Muscle of leg (tissue), 16 donors: ENCODE measurements at places on chromosomes 2 and 18.
A peak's percentile ranks its signal among the peaks of the same experiment; 100 is the strongest.

GRCh38 chr2:112189001-112189556 lies 50.9 kb downstream of the FBLN7 start:
- DNase-seq = no peak

- no peak for DNase-seq
Observed at GRCh38 chr2:217071416-217071815, 211.6 kb upstream of the TNP1 start.

DNA sequence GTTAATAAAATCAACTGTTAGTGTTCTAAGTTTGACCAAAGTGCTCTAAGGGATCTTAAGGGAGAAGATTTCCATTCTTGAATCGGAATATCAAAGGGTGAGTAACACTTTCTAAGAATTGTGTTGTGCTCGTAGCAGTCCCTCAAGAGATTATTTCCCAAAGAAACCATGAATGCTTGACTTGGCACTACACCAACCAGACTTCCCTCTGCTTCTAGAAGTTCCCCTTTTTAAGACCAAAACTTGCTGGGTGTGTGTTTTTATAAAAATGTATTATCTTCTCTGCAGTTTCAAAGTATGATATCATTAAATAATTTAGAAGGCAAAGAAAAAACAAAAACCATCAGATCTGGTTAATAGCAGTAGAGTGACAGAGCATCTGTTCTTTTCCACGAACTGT lies 522.0 kb upstream of the FAM98A start:
- peak; percentile 15 for DNase-seq

DNA sequence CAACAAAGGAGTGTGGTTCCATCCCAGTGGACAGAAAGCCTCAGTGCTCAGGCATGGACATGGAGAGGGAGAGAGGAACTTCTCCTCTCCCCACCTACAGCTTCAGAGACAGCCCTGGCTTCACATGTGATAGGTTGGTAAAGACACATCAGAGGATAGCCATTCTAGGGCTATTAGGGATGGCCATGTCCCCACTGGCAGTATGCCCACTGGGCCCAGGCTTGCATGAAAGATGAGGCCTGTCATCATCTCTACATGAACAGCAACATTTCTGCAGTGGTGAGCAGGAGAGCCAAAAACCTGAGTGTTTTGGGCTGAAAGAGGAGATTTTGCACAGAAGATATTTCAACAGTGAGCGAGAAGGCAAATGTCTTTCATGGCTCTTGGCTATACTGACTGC lies 517.2 kb downstream of the NR4A2 start:
- no peak for DNase-seq

DNA sequence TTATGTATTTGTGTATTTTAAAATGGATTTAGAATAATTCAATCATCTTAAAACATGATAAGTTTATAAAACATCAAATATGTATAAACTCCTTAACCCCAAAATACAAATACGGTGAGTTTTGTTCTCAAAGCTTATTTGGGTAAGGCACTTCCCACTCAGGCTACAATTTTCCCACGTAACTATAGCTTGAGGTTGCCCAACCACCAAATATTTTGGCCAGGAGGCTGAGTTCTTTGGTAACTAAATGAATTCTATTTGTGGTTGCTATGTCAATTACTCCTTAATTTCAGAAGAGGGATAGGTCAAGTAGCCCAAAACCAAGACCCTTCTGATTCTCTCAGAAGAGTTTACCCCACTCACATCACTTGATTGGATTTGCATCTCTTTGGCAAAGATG lies 70.4 kb downstream of the MYL12B start:
- DNase-seq = no peak

DNA sequence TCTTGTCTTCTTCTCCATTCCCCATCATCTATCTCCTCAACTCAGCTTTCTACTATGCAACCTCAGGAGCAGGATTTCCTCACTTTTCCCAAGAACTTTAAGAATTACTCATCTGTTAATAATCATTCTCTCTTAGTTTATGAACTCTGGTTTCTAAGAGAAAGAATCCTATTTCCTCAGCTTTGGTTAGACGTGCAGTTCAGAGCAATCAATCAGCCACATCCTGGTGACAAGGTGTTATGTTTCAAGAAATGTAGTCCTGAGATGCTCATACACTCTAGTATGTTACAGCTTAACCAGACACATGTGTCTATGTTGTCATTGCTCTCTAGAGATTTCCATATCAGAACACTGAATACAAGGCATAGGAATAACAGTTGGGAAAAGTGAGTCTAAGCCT lies 277.9 kb downstream of the MBD2 start:
- no peak for DNase-seq
